ENCODE measurements at places on chromosomes 7 and 10. TPM values are rescaled to one million over a fixed set of nuclear protein-coding genes. Genes with fewer than 3 reads are reported as not detected.

ZNF212 gene
- 11.0 TPM for total RNA-seq

RBP3 gene
- not detected for total RNA-seq

MDFIC gene
- 9.4 TPM for total RNA-seq

EGFR gene
- total RNA-seq = under 0.01 TPM

SUGCT gene
- 0.81 TPM for total RNA-seq

GBX1 gene
- not detected for total RNA-seq

SPDYE2B gene
- not detected for total RNA-seq

HABP2 gene
- 0.27 TPM for total RNA-seq

VPS26A gene
- 7.0 TPM for total RNA-seq

PLEKHS1 gene
- not detected for total RNA-seq

EIF3B gene
- 117 TPM for total RNA-seq

PDGFA gene
- total RNA-seq = 1.1 TPM

PON1 gene
- 0.27 TPM for total RNA-seq

TPK1 gene
- 23.4 TPM for total RNA-seq

AASS gene
- total RNA-seq = 17.2 TPM

SPACDR gene
- total RNA-seq = 0.27 TPM

ABCB4 gene
- total RNA-seq = 0.27 TPM

JAKMIP3 gene
- total RNA-seq = under 0.01 TPM
